Keratinocyte (primary cell): ENCODE measurements at places on chromosomes 1 and 21.

- H3K27ac ChIP-seq, result no peak overlapping the region
- no peaks in the 10 kb centered on the region for H3K27me3 ChIP-seq
- DNase-seq, result no peak
- H3K36me3 ChIP-seq, result no peaks in the 10 kb centered on the region
- H3K4me3 ChIP-seq, result no peak overlapping the region
Observed at GRCh38 chr1:59125676-59126320, 171.1 kb upstream of the FGGY start.

- DNase-seq, result no peak
- H3K36me3 ChIP-seq, result no peaks in the 10 kb centered on the region
- no peaks in the 10 kb centered on the region for H3K27me3 ChIP-seq
- H3K4me3 ChIP-seq, result no peak overlapping the region
- H3K4me1 ChIP-seq, result no peaks in the 10 kb centered on the region
- no peak overlapping the region for H3K27ac ChIP-seq
Observed at GRCh38 chr1:175383239-175383638, 190.7 kb upstream of the KIAA0040 start.

GRCh38 chr1:205926636-205927035, 16.6 kb downstream of the SLC26A9 start:
- DNase-seq, result no peak
- no peak overlapping the region for H3K27ac ChIP-seq
- no peaks in the 10 kb centered on the region for H3K4me1 ChIP-seq
- H3K36me3 ChIP-seq, result no peaks in the 10 kb centered on the region
- no peak overlapping the region for H3K4me3 ChIP-seq

DNA sequence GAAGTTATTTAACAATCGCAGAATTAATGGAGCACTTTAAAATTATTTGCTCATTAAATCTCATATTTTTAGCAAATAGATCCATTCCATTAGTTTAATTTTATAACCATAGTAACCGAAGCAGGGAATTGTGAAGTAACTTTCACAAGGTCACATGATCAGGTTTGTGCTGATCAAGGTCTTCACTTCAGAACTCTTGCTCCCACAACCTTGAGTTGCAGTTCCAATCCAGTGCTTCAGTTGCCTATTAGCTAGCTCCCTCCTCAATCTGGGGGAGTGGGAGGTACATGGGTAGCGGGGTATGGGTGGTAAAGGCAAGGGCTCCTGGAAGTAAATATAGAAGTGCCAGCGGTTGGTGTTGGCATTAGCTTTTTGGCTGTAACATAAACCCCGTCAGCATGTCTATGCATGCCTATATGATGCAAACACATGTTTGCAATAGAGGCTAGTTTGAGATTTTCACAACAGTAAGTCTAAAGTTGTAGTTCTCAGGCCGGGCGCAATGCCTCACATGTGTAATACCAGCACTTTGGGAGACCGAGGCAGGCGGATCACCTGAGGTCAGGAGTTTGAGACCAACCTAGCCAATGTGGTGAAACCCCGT, 5.8 kb downstream of the ATP5IF1 start:
- peaks cover 7% of the 10 kb centered on the region for H3K36me3 ChIP-seq
- no peak for DNase-seq
- peaks cover 44% of the 10 kb centered on the region for H3K4me1 ChIP-seq
- H3K27ac ChIP-seq, result peak overlapping the region; percentile 94
- no peaks in the 10 kb centered on the region for H3K27me3 ChIP-seq

- no peak for DNase-seq
- H3K27me3 ChIP-seq, result no peaks in the 10 kb centered on the region
- H3K4me1 ChIP-seq, result peaks cover 65% of the 10 kb centered on the region
- no peak overlapping the region for H3K4me3 ChIP-seq
- peaks cover 4% of the 10 kb centered on the region for H3K36me3 ChIP-seq
- H3K27ac ChIP-seq, result peak overlapping the region; percentile 82
Observed at GRCh38 chr1:39141925-39142324, 62.6 kb upstream of the MACF1 start.
